ENCODE measurements at places on chromosomes 12 and 14.

- no peak for DNase-seq
These were observed 79.6 kb downstream of the WDR20 start for GRCh38 chr14:102219316-102219715.

DNA sequence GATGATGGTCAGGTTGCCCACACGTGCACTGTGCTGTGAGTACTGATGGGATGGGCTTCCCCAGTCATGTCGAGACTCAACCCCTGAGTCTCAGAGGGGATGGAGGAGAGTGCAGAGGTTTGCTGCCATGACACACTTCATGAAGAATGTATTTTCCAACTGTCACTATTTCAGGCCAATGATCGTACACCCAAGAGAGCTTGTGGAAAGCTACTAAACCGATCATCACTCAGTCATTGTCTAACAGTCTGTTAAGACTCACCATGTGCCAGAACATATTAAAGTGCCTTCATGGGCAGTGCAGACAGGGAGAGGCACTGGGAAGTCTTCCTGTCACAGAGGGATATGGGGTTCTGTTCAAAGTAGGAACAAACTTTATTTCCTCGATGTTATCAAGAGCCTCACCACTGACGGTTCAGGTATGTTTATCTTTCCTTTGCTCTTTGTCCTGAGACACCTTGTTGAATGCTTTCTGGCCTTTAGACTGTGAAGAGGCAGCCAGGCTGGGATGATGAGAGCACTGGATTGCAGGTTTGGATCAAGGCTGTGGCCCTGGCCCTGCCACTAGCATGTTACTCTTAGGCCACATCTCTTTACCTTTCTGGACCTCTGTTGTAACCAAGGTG, 41.6 kb upstream of the NTF3 start:
- DNase-seq, result no peak

DNA sequence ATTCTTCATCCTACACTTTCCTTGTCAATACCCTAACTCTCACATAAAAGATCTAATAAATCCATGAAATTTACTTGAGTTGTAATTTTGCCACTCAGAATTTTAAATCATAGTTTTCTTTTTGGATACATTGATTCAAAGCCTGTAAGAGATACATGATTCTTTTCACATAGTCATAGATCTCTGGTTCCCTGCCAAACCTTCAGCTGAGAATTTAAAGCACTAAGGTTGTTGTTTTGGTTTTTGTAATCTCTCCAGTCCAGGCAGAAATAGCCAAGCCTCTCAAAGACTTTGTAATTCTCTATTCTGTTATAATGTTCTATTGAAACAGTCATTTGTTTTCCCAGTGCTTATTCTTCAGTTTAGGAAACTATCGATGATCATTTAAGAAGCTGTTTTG, 273.9 kb downstream of the TRHDE start:
- no peak for DNase-seq

DNA sequence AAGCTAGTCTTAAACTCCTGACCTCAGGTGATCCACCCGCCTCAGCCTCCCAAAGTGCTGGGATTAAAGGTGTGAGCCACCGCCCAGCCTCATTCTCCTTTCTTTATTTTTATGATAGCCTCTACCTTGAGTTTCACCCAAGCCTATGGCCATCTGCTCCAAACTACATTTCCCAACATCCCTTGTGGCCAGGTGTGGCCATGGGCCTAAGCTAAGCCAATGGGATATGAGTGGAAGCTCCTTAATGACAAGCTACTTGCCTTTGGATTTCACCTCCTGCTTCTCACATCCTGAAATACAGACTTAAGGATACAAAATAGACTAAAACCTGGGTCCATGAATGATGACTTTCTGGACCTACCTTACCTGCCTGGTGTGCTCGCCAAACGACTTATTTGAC, 46.2 kb downstream of the DPF3 start:
- no peak for DNase-seq

All from stimulated activated effector memory CD8-positive, alpha-beta T cell treated with anti-CD3 and anti-CD28 coated beads, Interleukin-12 subunit alpha, Interleukin-12 subunit beta, amount 100 ng/mL, for 72 hours (primary cell).